NCI-H524 treated with DMSO at 0.1 percent for 48 hours (cell line): ENCODE measurements at places on chromosomes 3 and 15.

- DNase-seq: no peak
Observed at GRCh38 chr3:55455915-55456314, 31.2 kb downstream of the WNT5A start.

- DNase-seq: no peak
Observed at GRCh38 chr15:75007216-75007615, 11.9 kb downstream of the SCAMP5 start.

DNA sequence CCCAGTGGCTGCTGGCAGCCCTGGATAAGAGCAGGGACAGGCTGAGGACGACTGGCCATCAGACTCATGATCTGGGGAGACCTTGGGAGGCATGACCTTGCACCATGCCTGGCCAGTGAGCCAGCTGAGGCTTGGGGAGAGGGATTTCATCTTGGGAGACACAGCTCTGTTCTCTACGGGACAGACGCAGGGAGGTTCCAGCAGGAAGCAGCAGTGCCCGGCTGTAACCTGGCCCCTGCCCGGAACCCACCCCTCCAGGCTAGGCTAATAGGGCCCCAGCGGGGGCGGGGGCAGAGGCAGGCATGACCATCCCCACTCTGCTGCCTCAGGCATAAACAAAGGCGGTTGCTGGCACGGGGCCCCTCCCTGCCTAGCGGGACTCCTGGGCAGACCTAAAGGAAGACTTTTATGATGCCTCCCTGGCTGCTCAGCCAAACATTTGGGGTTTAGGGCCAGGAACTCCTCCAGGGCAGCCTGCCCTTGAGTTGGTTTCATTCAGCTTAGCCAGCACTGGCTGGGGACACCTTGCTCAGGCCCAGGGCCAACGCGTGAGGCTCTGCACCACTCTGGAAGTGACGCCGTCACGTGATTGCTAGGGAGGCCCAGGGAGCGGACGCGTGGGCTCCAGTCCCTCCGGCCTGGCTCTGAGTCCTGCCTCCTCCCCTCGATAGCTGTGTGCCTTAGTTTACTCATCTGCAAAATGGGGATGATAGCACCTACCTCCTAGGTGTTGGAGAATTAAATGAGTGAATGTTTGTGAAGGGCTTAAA lies 27.6 kb downstream of the HDAC11 start:
- no peak for DNase-seq

DNA sequence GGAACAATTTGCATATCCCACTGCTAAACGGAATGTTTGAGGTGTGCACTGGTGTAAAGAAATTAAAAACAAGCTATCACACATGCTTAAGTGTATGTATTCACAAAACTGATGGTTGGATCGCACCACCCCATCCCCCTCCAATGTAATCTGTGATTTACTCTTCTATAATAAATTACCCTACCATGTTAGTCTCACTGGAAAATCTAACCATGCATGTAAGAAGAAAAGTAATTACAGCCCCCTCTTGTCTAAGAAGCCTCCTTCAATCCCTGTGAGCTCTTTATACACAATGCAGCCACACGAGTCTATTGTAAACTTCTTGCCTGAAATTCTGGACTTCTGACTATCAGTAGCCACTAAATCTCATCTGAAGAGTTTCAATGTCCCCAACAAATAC lies 173.6 kb downstream of the ZBTB20 start:
- no peak for DNase-seq

DNA sequence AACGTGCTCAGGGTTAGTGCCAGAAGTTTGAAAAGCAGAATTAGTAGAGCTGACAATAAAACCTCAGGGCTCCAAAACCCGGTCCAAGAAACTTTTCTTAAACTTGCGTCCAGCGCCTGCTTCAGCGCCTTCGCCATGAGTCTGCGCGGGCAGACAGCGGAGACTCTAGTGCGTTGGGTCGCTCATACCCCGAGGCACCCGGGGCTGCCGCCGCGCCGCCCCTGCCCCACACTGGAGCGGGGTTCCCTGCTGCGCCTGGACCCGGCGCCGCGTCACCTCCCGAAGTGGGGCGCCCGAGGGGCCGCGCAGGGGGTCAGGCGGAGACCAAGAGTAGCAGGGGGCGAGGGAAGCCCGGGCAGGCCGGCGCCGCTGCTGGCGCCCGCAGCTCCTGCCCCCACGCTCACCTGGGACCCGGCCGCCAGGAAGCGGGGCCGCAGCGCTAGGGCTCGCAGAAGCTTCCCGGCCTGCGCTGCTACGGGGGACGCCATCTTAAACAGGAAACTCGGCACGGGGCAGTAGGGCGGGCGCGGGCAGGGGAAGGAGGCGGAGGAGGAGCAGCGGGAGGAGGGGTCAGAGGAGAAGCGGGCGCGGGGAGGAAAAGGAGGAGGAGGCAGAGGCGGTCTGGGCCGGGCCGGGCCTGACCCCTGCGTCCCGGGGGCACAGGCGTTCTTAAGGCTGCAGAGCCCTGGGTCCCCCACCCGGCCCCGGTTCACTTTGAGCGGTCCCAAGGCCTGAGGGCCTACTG lies at the start of gene SUCLG2:
SUCLG2 (minus strand) TSS at position 514 of the 745 bp plus-strand sequence; CDS start at position 488, 26 bp downstream.
- DNase-seq: peak; percentile 15

- no peak for DNase-seq
Observed at GRCh38 chr3:193883551-193883950, 252.4 kb upstream of the HES1 start.

- peak; percentile 62 for DNase-seq
Observed at GRCh38 chr3:169668957-169669741, 5.6 kb upstream of the MECOM start.

DNA sequence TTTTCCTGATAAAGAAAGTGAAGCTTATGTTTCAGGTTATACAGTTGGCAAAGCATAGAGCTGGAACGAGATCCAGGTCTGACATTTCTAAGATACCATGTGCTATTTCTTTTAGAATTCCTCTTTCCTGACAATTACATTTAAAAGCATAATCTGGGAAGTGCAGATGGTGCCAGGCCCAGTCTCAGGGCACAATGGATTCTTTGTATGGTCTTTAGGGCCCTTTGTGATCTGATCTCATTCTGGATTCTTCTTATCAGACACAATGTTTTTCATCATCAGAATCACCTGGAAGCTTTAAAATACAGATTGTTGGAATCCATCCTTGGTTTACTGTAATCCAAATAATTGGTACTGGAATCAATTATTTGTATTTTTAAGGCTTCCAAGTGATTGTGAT lies 18.6 kb upstream of the GLCE start:
- DNase-seq: no peak

- no peak for DNase-seq
Observed at GRCh38 chr3:143608966-143609365, 239.3 kb downstream of the SLC9A9 start.

- no peak for DNase-seq
Observed at GRCh38 chr15:74461847-74462511, 1.0 kb upstream of the UBL7 start.
